EL (cell line): ENCODE measurements at places on chromosomes 7 and 10.
A peak's percentile ranks its signal among the peaks of the same experiment; 100 is the strongest.

- DNase-seq, result no peak
Measured at GRCh38 chr10:45040921-45041542, 40.3 kb downstream of the ZNF22 start.

DNA sequence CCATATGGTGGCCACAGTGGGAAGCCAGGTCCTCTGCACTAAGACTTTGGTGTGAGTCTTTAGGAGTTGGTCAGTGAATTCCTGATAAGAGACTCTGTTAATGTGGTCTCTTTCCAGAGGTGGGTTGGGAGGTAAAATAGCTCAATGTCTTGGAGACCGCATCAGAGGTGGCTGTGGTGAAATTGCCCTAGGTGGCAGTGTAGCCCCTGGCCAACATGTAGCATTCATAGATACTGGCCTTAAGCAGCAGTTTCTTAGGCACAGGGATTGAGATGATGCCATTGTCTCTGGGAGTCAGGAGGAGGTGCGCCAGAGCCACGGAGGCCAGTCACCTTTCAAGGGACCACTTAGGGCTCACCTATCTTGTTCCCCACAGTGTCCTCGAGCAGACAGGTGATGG lies 202.8 kb downstream of the CREB5 start:
- no peak for DNase-seq

DNA sequence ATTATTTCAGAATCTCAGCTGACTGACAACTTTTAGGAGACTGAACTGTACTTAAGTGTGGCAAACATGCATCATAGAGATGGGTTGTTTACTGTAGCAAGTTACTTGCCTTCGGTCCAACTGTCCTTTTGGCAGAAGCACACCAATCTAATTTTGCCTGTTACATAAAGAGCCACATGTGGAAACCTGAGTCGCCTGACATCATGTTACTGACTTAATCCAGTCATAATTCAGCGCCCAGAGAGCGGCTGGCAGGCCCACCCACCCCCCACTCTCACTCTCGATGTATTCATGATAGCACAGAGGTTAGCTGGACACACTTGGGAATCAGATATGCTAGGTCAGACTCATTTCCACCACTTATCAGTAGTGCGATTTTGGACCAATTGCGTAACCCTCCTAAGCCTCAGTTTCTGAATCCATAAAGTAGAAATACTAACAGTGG lies 57.3 kb upstream of the CAPZA2 start:
- DNase-seq, result peak; percentile 15

GRCh38 chr10:58577437-58577777 lies 64.7 kb downstream of the BICC1 start:
- peak; percentile 41 for DNase-seq

GRCh38 chr7:45563941-45564461 lies 10.2 kb upstream of the ADCY1 start:
- DNase-seq, result no peak

DNA sequence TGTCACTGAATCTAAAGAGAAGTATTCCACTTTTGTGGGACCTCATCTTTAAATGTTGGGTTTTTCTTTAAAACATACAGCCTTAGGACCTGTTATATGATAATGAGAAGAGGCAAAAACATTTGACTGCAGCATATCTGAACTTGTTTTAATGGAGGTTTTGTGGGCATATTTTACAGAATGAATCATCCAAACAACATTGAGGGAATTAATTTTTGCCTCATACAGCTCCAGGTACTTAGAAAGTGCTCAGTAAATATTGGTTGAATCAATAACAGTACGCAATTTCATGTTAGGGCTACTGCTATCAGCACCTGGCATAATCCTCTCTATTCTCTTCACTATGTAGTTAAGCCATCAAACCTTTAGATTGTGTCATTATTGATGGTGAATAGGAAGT lies 115.9 kb downstream of the MALRD1 start:
- DNase-seq, result no peak

DNA sequence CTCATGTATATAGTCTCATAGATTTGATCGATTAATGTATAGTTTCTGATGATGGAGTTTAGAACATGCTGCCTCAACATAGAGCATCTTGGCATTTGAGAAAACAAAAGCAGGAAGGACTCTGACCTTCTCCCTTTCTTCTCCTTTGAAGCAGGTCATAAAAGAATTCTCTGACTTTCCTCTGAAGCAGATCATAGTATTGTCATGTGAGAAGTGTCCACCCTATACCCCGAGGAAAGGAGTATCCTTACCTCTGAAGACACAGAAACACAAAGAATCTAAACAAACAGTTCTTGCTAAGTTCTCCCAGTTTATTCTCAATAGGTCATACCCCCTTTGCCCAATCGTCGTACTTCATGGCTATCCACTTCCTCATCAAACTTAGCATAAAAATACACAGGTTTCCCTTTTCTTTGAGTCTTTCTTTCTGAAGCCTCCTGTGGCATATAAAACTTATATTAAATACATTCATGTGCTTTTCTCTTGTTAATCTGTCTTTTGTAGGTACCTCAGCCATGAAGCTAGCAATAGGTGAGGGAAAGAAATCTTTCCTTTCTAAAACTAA lies 194.9 kb downstream of the REEP3 start:
- DNase-seq, result no peak

GRCh38 chr10:4684434-4684833 lies 141.6 kb upstream of the AKR1E2 start:
- DNase-seq, result peak; percentile 38

- peak; percentile 49 for DNase-seq
Measured at GRCh38 chr10:111077785-111078504, 1.1 kb downstream of the ADRA2A start.

DNA sequence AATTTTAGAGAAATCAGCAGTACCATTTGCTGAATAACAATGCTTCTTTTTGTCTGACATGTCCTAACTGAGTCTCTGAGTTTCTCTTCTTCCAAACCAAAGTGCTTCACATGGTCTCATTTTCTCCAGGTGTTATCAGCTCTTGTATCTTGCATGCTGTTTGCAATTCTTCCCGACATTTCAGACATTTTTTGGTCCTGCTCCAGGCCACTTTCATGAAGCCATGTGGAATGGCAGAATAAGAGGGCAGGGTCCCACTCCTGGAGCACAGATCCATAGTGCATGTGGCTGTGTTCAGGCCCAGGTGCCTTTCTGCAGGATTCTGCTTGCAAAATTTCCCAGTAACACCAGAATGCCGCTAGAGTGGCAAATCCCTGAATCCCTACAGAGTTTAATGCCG lies 916.2 kb downstream of the NXPH1 start:
- DNase-seq, result no peak

- peak; percentile 78 for DNase-seq
Measured at GRCh38 chr7:99374111-99375064, at the start of gene ARPC1B. ARPC1B (plus strand) TSS chr7:99374730; CDS start chr7:99385715, 10,985 bp downstream.

- DNase-seq, result peak; percentile 54
Measured at GRCh38 chr10:103676058-103676785, 179.2 kb downstream of the SH3PXD2A start.

- DNase-seq, result no peak
Measured at GRCh38 chr7:145850636-145851035, 266.0 kb upstream of the CNTNAP2 start.

DNA sequence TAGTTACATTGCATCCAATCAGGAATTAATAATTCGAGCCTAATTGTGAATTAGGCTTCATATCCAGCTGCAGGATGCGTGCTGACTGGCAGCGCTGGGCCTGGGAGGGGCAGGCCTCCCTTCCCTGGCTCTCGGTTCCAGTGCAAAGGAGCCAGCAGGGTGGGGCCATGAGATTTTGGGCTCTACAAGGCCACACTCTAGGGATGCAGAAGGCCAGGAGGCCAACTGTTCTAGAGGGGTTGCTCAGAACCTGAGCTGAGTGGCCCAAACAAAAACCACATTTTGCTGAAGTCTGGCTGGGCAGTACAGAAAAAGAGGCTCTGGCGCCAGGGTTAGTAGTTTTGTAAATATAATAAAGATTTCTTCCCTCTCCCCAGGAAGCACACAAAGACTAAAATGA lies 72.3 kb downstream of the CLEC2L start:
- DNase-seq, result no peak

DNA sequence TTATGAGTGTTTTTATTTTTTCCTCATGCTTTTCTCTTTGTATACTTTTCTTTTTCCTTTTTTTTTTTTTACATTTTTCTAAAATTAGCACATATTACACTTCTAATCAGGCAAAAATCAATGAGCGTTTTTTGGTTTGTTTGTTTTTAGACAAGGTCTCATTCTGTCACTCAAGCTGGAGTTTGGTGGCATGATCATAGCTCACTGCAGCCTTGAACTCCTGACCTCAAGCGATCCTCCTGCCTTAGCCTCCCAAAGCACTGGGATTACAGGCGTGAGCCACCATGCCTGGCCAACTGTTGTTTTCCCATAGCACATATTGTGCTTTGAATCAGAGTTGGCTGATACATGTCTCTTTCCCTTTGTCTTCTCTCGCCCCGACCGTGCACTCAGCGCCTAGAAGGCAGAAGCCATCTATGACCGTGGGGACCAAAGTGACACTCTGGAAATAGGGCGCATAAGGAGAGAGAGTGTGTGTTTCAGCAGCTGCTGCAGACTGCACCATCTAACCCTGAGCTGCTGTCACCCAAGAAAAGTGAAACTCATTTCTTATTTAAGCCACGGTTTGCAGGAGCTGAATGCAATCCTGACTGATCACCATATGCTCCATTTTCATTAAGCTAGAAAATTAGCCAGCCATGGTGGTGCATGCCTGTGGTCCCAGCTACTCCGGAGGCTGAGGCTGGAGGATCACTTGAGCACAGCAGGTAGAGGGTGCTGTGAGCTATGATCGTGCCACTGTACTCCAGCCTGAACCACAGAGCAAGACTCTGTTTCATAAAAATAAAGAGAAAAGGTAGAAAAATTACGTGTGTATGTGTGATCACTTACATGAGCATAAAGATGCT lies 41.4 kb upstream of the GTF2I start:
- DNase-seq, result no peak

GRCh38 chr10:77348082-77348481 lies 289.5 kb downstream of the KCNMA1 start:
- no peak for DNase-seq

- DNase-seq, result no peak
Measured at GRCh38 chr7:137453356-137453755, 109.8 kb upstream of the PTN start.

DNA sequence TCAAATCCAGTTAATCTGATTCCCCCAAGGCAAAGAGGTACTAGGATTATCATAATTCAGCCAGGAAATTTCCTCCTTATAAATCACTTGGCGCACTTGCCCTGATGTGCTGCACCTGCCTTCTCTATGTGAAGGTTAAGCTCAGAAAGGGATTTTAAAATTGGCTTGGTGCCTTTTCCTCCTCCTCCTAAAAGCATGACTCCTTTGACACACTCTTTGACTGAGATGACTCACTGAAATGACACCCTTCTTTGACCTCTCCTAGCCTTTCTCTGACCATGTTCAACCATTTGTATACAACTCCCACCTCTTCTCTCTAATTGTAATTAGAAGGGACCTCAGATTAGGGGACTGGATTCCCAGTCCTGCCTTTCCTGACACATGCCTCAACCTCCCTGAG lies 46.5 kb downstream of the ABLIM1 start:
- peak; percentile 28 for DNase-seq
